ENCODE measurements at places on chromosomes 6 and 20. TPM values are rescaled to one million over a fixed set of nuclear protein-coding genes. Genes with fewer than 3 reads are reported as not detected.

DNA sequence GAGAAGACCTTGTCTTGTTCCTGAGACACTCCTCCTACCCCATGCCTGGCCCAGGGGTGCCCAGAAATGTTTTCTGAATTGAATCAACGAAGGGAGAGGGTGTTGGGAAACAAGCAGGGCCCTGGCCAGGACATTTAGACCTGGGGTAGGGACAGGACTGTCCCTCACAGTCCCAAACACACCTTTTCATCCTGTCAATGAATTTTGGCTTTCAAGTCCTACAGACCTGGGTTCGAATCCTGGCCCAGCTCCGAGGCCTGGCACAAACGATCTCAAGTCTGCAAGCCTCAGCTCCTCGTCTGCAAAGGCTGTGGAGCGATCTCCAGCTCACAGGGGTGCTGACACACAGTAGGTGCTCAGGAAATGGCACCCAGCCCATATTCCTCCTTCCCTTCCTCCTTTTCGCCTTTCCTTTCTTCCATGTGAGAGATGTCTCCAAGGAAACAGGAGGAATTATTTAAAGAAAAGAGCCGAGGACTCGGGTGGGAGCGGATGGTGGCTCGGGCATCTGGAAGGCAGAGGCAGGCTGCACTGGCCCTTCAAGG is 7.3 kb upstream of the DLGAP4 start:
- no peak for DNase-seq

GRCh38 chr6:53658992-53659391 is 6.6 kb downstream of the KLHL31 start:
- no peak for DNase-seq

DNA sequence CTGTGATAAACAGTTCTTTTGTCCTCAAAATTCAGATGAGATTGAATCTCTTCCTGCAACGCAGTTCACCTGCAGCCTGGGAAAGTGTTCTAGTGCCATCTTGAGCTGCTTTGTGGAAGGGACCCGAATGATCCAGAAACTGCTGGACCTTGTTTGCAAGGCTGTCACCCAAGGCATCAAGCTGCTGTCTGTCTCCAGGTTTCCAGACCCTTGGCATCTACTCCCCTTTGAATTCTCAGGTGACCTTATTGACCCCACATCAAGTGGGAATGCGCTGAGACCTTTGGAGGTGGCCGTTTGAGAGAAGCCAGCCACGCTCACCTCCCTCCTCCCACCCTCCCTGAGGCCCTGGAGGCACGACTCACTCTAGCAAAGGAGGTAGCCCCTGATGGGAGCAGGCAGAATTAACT is 112.5 kb downstream of the EDN3 start:
- DNase-seq: no peak

GRCh38 chr6:56477241-56477640 is 165.4 kb downstream of the DST start:
- no peak for DNase-seq

Gene APOBEC2
- total RNA-seq: not detected

Gene MAP3K4
- total RNA-seq: 24.3 TPM

DNA sequence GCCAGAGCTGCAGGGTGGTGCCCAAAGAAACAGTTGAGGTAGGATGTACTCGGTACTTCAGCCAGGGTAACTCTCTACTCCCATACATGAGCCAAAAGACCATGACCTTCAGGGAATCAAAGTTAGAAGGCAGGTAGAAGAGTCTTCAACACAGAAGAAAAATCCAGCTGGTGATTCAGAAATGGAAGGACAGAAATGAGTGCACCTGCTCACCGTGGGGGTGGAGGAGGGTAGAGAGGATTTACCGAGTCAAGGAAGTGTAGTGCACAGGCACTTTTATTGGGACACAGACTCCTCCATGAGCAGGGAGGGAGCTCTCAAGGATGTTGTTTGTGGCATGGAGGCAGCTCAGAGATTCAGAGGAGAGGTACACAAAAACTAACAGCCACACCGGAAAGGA is 330.3 kb upstream of the PRDM1 start:
- DNase-seq: no peak

GRCh38 chr6:72081871-72082270 is 195.5 kb downstream of the RIMS1 start:
- no peak for DNase-seq

Gene ZNF451
- total RNA-seq: 55.5 TPM

- DNase-seq: no peak
These were observed 580.7 kb downstream of the RFPL4B start for GRCh38 chr6:112927641-112928320.

- no peak for DNase-seq
These were observed 6.3 kb upstream of the LYRM2 start for GRCh38 chr6:89644864-89645263.

DNA sequence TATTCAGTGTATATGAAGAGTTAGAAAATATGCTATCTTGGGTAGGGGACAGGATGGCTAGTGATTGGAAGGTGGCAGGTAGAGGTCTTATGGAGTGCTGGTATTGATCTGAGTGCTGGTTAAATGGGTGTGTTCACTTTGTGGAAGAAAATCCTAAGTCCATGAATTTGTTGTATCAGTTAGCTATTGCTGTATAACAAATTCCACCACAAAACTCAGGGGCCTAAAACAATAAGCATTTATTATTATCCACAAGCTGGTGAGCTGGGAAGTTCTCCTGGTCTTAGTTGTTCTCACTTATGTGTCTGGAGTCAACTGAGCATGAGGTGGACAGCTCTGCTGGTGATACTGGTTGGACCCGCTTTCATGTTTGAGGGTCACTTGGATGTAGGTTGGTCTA is 212.2 kb upstream of the PLCB4 start:
- no peak for DNase-seq
